ENCODE measurements at places on chromosomes 4 and X. TPM values are rescaled to one million over a fixed set of nuclear protein-coding genes. Genes with fewer than 3 reads are reported as not detected.

GRCh38 chr4:3389233-3390215 lies 52.2 kb upstream of the HGFAC start:
- no peak for DNase-seq

Gene CTAG2
- polyA plus RNA-seq = not detected

DNA sequence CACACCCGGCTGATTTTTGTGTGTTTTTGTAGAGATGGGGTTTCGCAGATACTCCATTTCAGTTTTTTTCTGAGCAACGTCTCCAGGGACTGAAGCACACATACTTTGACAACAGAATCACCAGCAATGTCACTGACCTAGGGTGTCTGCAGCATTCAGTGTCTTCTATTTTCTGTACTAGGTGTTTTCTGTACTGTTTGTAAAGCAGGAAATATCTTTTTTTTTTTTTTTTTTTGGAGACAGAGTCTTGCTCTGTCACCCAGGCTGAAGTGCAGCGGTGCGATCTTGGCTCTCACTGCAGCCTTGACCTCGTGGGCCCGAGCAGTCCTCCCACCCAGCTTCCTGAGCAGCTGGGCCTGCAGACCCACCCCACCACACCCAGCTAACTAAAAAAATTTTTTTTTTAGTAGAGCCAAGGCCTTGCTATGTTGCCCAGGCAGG lies 8.9 kb downstream of the ADD1 start:
- no peak for DNase-seq

Gene HS6ST2
- polyA plus RNA-seq = 40.2 TPM

DNA sequence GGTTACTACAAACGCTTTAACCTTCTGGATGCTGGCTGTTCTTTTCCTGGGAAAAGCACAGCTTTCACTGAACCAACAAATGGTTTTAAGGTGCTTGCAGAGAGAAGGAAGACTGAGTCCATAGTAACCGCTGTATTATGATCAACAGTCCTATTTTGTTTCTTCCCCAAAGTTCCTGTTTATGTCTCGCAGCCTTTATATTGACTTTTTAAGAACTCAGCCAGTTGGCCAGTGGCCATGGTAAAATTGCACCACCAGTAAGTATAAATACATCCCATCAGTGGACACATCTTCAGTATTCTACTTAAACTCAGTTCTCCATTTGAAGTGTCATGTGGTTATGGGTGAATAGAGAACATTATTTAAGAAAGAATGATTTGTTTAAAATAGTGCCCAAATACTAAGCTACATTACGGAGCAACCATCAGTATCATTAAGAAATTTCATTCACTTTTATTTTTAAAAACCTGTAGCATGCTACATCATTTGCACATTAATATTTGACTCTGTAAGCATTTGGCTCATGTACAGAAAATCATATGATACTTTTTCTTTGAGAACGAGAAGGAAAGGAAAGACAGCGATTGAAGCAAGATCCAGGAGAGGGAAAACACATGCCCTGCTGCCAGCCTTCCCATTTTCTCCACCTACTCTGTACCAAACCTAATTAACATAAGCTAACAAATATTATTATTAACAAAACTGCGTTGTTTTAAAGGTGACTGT lies 287.0 kb downstream of the ARHGAP24 start:
- no peak for DNase-seq

Gene GLRA3
- 0.18 TPM for polyA plus RNA-seq

GRCh38 chr4:20666012-20666860 lies 34.0 kb upstream of the PACRGL start:
- no peak for DNase-seq

DNA sequence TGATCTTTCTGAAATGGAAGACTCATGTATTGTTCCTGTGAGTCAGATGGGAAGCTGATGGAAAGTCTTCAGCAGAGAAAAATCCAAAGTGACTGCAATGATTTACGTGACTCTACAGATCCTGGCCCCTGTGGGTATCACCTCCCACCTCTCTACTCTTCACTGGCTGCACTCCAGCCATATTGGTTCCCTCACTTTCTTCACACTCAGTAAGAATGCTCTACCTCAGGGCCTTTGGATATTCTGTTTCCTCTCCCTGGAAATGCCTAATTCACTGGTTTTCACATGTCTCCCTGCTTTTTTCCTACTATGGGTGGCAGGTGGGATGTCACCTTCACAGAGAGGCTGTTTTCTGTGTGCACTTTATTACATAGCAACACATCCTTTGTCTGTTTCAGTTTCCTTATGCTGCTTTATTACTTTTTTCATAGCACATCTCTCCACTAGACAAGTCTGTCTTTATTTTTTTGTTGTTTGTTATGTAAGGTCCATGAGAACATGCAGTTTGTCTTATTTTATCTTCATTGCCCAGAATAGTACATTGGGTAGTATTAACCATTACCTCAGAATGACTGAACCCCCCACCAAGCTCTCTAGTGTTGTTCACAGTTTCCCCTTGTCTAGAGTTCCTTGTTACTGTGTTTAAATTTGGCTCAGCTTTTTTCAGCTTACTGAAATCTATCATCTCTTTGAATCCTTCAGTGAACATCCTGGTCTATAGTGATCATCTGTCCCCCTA lies 57.6 kb upstream of the CLNK start:
- no peak for DNase-seq

Gene DOK7
- 1.4 TPM for polyA plus RNA-seq

DNA sequence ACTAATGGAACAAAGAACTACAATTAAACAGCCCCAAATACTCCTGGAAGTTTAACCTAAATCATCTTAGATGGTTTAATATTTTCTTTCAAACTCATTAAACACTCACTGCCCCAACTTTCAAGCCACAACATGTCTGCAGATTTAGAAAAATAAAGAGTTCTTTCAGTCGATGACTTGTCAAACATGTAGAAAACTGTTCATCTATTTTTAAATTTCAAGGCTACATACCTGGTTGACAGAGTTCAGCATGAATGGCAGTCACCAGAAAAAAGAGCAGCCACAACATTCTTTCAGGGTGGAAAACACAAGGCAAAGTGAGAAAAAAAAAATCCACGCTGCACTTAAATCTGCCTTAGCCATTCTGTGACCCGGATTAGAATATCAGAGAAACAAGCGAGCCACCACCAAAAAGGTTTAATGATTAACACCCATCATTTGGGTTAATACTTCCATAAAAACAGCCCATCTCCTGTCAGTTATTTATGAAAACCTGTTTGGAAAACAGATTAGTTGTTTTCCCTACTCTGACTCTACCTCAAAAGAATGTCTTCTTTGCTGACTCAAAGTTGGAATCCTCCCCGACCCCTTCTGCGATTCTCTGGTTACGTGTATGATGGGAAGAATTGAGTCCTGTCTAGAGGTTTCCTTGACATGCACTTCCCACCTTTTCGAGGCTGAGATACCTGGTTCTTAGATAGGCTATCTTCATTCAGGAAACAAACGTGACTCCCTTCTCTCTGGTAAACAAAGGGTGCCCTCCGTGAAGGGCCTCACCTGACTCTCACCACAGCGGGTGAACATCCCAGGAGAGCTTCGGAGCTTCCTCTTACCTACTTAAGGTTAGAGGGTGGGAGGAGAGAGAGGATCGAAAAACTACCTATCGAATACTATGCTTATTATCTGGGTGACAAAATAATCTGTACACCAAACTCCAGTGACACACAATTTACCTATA lies at the start of gene CLTRN:
TSS of gene CLTRN (minus strand) at position 319 of the 958 bp plus-strand sequence. CDS start at position 289, 30 bp downstream.
- no peak for DNase-seq

GRCh38 chr4:7587433-7588405 lies 153.0 kb upstream of the PSAPL1 start:
- DNase-seq = no peak

Gene DRD5
- 0.60 TPM for polyA plus RNA-seq

- no peak for DNase-seq
Measured at GRCh38 chr4:107570952-107571351, 149.1 kb downstream of the PAPSS1 start.

GRCh38 chrX:22135994-22136684 lies 104.0 kb downstream of the PHEX start:
- no peak for DNase-seq

Gene SLC10A6
- polyA plus RNA-seq = not detected

DNA sequence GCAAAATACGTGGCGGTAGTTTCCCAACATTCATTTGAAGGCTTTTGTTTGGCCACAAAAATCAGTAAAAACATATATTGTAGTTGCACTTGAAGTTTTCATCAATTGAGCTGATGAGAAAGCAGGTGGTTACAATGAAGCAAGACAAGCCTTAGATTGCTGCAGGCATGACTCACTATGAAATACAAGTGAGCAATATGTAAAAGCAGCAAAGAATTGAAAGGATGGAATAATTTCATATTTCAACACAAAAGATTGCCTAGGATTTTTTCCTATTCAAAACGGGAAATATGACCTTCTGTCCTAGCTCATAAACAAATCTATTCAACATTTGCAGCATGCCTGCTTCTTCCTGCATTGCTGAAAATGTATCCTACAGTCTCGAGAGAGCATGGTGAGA lies 190.9 kb upstream of the BANK1 start:
- no peak for DNase-seq

DNA sequence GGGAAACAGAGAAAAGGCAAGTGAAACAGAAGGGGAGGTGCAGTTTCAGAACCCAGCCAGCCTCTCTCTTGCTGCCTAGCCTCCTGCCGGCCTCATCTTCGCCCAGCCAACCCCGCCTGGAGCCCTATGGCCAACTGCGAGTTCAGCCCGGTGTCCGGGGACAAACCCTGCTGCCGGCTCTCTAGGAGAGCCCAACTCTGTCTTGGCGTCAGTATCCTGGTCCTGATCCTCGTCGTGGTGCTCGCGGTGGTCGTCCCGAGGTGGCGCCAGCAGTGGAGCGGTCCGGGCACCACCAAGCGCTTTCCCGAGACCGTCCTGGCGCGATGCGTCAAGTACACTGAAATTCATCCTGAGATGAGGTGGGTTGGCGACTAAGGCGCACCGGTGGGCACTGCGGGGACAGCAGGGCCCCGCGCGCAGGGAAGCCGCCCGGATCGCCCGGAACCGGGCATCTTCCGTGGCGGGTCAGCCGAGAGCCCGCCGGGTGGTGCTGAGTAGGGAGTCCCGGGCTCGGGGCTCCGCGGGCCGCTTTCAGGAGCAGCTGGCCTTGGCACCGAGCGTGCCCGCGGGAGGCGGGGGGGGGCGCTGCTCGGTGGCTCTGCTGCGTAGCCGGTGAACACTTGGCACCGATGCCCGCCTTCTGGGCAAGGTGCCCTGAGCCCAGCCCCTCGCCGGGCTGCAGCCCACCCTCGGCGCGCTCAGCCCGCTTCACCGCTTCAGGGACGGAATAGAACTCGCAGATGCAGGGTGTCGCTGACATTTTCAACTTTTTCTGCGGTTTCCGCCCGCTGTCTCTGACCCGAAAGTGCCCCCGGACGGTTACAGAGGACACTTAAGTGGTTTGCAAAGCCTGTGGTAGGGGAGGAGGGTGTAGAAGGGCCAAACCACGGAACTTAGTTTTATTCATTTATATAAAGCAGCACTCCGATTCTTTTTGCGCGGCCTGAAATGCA lies at the start of gene CD38:
TSS of gene CD38 (plus strand) at position 40 of the 953 bp plus-strand sequence. CDS start at position 127, 87 bp downstream.
- DNase-seq = no peak

Gene POU3F4
- 0.10 TPM for polyA plus RNA-seq

DNA sequence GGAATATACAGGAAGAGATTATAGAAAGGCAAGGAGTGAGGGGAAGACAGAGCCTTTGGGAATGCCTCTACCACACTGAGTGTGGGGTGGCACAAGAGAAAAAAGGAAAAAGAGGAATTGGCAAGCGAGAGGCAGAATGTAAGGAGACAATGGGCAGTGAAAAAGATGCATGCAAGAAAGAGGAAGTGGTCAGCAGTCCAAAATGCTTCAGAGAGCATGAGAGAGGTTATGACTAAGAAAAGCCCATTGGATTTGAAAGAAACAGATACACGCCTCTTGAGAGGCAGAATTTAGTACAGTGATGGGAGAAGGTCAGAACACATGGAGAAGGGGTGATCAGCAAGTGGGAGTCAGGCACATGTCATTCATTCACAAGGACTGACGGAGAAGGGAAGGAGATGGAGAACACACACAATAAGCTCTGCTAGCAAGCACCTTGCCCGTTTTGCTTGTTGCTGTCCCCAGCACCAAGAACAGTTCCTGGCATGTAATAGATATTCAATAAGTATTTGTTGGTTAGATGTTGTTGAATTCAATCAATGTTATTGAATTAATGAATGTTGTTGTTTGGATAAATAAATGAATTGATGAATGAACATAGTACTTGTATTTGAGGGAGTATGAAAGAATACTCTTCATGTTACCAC lies 6.3 kb downstream of the DCHS2 start:
- no peak for DNase-seq
